H4 (cell line): ENCODE measurements at places on chromosomes 6 and 20. TPM values are rescaled to one million over a fixed set of nuclear protein-coding genes. Genes with fewer than 3 reads are reported as not detected.

GSTA3 gene
- total RNA-seq = 0.19 TPM in 1 of 2 replicates, not detected in the other

KIF25 gene
- total RNA-seq = 0.51 and 2.3 TPM in 2 replicates

RAD21L1 gene
- 0.12 TPM in 1 of 2 replicates, not detected in the other for total RNA-seq

HSPA12B gene
- 0.12 TPM in 1 of 2 replicates, not detected in the other for total RNA-seq

EFCAB8 gene
- total RNA-seq = 0.04 TPM in 1 of 2 replicates, not detected in the other

GUCA1A gene
- total RNA-seq = not detected in 2 replicates

ZNF337 gene
- 8.6 and 9.3 TPM in 2 replicates for total RNA-seq

TBX18 gene
- total RNA-seq = 0.47 and 0.48 TPM in 2 replicates

SNX9 gene
- 15.6 and 18.2 TPM in 2 replicates for total RNA-seq

LY6G6F gene
- not detected in 2 replicates for total RNA-seq

ARMH2 gene
- not detected in 2 replicates for total RNA-seq

DNAAF9 gene
- 1.7 and 2.4 TPM in 2 replicates for total RNA-seq

CALHM6 gene
- total RNA-seq = 0.91 TPM in 1 of 2 replicates, not detected in the other

HRH3 gene
- total RNA-seq = not detected in 2 replicates

C6orf52 gene
- total RNA-seq = 5.0 TPM in 1 of 2 replicates, not detected in the other

HTR1B gene
- not detected in 2 replicates for total RNA-seq

RSPH9 gene
- not detected in 2 replicates for total RNA-seq

RPL10A gene
- total RNA-seq = 1,521 and 1,556 TPM in 2 replicates

RGS17 gene
- 1.1 and 1.5 TPM in 2 replicates for total RNA-seq

SRXN1 gene
- 153 and 165 TPM in 2 replicates for total RNA-seq

FHL5 gene
- total RNA-seq = not detected in 2 replicates

SRSF12 gene
- not detected in 2 replicates for total RNA-seq

SLPI gene
- 79.8 and 84.9 TPM in 2 replicates for total RNA-seq

VARS1 gene
- total RNA-seq = 37.3 and 37.5 TPM in 2 replicates

SEMG1 gene
- not detected in 2 replicates for total RNA-seq

PARD6B gene
- 1.6 and 3.3 TPM in 2 replicates for total RNA-seq

PLA2G7 gene
- not detected in 2 replicates for total RNA-seq

VSX1 gene
- not detected in 2 replicates for total RNA-seq

FAM184A gene
- total RNA-seq = 1.4 and 2.1 TPM in 2 replicates

CST5 gene
- not detected in 2 replicates for total RNA-seq

NMBR gene
- total RNA-seq = not detected in 2 replicates

TRIM10 gene
- total RNA-seq = not detected in 2 replicates

BEND6 gene
- total RNA-seq = 10.5 and 18.9 TPM in 2 replicates

SLC22A7 gene
- not detected in 2 replicates for total RNA-seq

KCNQ2 gene
- total RNA-seq = 3.4 and 6.6 TPM in 2 replicates

DEFB116 gene
- total RNA-seq = not detected in 2 replicates

VWA7 gene
- total RNA-seq = 0.37 and 2.2 TPM in 2 replicates

TREML1 gene
- not detected in 2 replicates for total RNA-seq

ZSCAN23 gene
- 0.64 and 2.4 TPM in 2 replicates for total RNA-seq

ZNF831 gene
- not detected in 2 replicates for total RNA-seq

PNISR gene
- 22.4 and 22.9 TPM in 2 replicates for total RNA-seq

KHDC1L gene
- 1.3 TPM in 1 of 2 replicates, not detected in the other for total RNA-seq

FAM83B gene
- total RNA-seq = not detected in 2 replicates

MLIP gene
- not detected in 2 replicates for total RNA-seq

BAG2 gene
- total RNA-seq = 28.1 and 29.4 TPM in 2 replicates

BMP5 gene
- 0.37 and 1.2 TPM in 2 replicates for total RNA-seq
